CD4-positive, alpha-beta T cell treated with Interleukin-17A for 4 hours (primary cell): ENCODE measurements at places on chromosomes 16 and 17.

GRCh38 chr17:44527102-44527501 is 23.9 kb upstream of the GPATCH8 start:
- no peak for DNase-seq

- DNase-seq: no peak
Measured at GRCh38 chr16:85614338-85615013, 1.4 kb downstream of the GSE1 start.

GRCh38 chr17:58219789-58220183 is 731 bp upstream of the MKS1 start:
- DNase-seq: no peak

DNA sequence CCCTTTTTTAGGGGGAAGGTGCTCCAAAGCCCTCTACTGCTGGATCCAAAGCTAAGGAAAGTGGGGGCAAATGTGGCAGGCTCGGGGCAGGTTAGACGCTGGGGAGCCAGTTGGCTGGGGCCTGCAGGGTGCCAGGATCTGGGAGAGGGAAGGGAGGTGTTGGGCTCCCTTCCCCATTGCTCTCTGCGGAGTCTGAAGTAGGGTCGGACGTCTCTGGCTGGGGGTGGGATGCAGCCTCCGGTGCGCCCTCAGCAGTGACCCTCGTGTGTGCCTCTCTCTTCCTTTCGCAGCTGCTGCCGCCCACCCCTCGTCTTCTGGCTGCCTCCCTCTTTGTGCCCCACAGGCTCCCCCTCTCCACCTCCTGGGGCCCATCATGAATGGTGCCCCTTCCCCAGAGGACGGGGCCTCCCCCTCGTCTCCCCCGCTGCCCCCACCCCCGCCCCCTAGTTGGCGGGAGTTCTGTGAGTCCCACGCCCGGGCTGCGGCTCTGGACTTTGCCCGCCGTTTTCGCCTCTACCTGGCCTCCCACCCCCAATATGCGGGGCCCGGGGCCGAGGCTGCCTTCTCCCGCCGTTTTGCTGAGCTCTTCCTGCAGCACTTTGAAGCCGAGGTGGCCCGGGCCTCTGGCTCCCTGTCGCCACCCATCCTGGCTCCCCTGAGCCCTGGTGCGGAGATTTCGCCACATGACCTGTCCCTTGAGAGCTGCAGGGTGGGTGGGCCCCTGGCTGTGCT is 2.2 kb downstream of the SH2B1 start:
- no peak for DNase-seq

DNA sequence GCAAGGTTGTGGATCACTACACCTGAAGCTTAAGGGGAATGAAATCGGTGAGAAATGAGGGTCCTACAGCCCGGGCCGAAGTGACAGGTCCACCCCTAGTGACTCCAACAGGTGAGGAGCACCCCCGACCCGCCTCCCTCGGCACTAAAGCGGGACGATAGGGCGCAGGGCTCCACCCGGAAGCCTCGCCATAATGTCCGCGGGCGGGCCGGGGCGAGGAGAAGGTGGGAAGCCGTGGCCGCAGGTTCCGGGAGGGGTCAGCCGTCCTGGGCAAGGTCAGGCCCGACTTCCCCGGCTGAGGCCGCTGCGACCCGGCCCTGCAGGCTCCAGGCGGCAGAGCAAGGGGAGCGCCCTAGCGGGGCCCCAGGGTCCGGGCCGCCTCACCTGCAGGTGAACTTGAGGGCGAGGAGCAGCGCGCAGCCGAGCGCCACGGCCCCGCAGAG is 543 bp downstream of the TXNDC11 start:
- DNase-seq: peak; percentile 52

DNA sequence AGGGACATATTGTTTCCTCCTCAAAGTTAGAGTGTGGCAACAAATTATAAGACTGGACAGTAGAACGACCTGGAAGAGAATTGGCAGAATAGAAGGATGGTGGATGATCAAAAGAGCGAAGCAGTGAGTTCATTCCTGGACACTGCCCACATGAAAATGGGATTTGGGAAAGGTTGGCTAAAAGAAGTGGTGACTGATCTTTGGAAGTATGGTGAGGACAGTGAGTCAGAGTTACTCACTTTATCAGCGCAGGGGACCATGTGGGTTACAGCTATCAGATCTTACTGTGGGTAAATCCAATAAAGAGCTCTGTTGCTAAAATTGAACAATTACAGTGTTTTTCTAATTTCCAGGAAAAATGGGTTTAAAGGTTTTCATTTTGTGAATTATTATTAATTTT is 2.7 kb upstream of the TANC2 start:
- no peak for DNase-seq

GRCh38 chr17:15957206-15957605 is 12.3 kb downstream of the ADORA2B start:
- peak; percentile 14 for DNase-seq

DNA sequence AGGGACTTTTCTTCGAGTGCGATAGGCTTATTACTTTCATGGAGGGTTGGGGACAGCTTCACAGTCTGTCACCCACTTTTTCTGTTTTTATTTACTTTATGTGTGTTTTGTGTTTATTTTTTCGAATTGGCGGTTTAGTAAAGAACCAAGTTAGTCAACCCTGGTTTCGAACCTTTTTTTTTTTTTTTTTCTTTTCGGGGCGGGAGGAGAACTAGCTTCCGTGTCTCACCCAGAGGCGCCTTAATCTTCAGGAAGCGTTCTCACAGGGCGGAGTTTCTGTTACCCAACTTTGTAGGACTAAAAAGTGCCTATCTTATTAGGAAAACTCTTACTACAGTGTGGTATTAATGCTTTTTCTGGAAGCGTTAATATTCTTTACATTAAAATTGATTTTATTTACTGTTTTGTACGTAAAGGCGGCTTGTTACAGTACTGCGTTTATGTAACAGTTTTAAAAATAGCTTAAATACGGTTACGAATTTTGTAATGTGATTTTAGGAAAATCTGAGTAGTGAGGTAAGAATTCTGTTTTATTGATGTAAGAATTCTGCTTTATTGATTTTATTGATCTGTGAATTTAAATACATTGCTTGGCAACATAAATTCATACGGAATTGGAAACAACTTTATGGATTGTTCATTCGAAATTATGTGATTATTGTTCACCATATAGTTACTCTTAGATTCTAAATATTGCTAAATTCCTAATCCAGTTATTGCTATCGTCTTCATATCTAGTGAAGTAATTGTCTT is 885 bp downstream of the ZNF207 start:
- DNase-seq: peak; percentile 51

- DNase-seq: no peak
Measured at GRCh38 chr16:15460601-15461000, 26.2 kb downstream of the BMERB1 start.

DNA sequence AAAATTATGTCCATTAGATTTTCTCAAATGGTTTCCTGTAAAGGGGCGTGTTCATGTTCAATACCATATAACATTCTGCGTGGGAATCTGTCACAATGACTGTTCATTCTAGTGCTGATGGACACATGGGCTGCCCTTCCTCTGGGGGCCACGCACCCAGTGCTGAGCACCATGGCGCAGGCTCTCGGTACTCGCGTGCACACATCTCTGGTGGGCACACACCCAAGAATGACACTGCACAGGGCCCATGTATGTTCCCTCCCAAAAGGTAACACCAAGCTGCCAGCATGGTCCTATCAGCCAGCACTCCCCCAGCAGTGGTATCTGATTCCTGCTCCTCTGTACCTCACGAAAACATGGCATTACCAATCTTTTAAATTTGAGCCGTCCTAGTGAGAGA is 13.7 kb downstream of the B9D1 start:
- no peak for DNase-seq

DNA sequence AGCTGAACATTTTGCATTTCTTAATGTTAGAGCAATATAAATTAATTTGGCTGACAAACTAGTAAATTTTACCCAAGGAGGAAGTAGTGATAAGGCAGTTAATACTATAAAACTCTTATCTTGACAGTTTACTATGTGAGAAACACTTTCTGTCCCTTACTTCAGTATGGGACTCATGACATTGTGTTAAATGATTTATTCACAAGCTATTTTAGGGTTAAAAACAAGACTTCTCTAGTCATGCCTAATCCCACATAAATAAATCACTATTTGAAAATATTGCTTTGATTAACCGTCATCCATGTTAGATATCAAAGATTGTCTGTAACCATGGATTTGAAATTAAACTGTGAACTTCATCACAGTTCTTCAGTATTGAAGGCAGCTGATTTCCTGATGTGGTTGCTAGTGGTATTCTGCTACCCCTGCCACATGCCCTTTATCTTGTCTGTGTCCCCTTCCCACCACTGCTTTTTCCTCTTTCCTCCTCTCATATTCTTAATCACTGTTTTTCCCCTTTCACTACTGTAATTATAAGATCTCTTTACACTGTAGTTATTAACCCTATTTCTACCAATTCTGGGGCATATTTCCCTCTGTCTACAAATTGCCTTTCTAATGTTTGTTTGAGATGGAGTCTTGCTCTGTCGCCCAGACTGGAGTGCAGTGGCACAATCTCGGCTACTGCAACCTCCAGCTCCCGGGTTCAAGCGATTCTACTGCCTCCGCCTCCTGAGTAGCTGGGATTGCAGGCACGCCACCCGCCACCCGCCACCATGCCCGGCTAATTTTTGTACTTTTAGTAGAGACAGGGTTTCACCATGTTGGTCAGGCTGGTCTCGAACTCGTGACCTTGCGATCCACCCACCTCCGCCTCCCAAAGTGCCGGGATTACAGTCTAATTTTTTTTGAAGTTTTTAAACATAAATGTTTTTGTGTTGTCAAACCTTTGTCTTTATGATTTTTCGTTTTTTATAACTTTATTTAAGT is 95.6 kb downstream of the STXBP4 start:
- DNase-seq: no peak
